Fibroblast of skin of left quadriceps (primary cell): ENCODE measurements at places on chromosomes 1 and 21.

DNA sequence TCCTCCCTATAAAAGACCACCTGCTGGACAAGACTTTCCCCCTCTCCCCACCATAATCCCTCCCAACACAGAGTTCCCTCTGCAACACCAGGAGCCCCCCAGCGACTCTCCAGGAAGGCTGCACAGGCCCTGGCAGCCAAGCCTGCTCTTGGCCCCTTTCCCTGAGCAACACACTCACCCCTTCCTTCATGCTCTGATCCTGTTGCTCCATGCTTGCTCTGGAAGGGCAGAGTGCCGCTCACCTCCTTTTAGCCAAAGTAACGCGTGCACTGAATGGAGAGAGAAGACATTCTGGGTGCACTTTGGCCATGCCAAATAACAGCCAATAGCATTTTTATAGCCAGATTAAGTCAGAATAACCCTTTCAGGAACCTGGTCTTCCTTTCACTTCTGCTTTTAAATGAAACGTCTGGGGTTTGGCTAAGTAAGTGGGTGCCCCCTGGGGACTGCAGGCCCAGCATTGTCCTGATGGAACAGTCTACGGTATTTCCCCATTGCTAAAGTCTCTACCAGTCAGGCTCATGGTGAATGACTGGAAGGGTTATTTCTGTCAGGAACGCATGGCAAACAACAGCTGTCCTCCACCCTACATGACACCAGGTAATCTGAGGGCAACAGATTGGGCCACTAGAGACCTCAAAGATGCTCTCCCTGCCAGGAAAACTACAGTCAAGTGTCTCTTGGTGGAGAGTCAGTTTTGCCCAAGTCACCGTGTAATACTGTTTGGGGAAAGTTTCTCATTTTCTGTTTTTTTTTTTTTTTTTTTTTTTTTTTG, at the start of gene SLC2A5:
SLC2A5 (minus strand) TSS at position 310 of the 775 bp plus-strand sequence; CDS start at position 211, 99 bp downstream.
- DNase-seq = no peak

- DNase-seq = no peak
These were observed 68.3 kb upstream of the NR5A2 start for GRCh38 chr1:199959033-199959774.

DNA sequence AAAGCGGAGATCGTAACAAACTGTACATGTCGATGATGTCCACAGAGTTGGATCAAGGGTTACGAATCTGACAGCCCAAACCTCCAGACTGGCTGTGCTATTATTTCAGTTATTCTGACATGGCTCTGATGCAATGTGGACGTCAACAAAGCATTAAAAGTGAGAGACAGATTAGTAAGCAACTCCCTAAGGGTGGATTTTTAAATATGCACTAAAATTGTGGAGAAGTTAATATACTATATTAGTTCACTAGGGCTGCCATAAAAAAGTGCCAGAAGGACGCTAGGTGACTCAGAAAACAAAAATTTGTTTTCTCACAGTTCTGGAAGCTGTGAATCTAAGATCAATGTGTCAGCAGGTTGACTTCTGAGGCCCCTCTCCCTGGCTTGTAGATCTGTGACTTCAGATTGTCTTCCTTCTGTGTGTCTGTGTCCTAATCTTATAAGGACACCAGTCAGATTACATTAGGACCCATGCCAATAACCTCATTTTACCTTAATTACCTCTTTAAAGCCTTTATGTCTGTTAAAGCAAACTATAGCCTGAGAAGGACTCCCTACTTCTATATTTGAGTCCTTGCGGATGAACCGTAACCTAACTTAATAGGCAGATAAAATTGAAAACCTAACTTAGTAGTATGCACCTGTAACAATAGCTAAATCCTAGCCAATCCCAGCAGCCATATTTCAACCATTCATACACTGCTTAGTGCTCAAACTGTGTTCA, 66.0 kb upstream of the BACH1 start:
- DNase-seq = peak; percentile 76

- DNase-seq = no peak
These were observed 19.0 kb upstream of the MGST3 start for GRCh38 chr1:165612062-165612461.

DNA sequence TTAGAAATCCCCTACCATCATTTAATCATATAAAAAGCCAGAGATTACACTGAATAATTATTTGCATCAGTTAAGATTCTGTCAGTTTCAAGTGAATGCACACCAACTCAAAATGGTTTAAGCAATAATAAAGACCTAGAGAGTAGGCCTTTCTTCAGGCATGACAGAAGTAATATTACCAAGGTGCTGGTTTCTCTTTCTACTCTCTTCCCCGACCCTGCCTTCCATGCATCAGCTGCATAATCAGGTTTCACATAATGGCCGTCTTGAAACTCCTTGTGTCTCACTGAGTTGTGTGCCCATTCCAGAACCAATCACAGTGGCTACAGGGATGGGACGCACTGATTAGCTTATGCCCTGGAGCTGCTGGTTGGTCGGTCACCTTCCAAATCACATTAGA, 103.5 kb upstream of the SERTAD4 start:
- no peak for DNase-seq
